Epithelial cell of prostate (primary cell): ENCODE measurements at places on chromosomes 1 and 21.

- no peak for DNase-seq
Measured at GRCh38 chr1:47758341-47759250, 238.6 kb downstream of the TRABD2B start.

DNA sequence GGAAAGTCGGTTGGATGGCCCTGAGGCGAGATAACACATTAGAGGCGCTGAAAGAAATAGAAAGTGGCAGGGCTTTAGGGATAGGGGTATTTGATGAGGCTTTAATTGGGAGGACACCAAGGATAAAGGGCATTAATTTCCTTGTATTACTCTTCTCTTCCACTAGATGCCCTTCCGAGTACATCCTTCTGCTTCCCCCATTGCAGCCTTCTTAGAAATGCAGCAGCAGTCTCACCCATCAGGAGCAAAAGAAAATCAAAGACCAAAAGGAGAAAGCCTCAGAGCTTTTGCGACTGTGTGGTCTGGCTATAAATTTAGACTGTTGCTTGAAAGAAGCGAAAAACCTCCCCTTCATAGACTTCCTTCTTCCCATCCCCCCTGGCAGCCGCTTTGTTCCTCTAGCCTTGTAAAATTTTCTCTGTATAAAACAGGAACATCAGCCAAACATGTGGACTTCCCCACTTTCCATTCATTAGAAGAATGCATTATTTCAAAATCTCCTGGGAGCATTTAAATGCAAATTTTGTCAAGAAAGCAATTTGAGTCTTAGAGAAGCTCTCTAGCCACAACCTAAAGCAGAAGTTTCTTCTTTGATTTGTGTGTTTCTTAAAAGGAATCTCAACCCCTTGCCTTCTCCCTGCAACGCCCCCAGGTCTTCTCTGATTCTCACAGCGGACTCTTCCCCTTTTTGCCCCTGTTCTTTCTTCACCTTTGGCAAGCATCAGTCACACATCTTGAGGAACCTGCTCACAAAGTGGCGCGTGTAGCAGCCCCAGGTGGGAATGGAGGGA is 76.6 kb downstream of the NDUFS5 start:
- no peak for DNase-seq

- no peak for DNase-seq
Measured at GRCh38 chr1:117802531-117803257, 126.7 kb downstream of the GDAP2 start.

DNA sequence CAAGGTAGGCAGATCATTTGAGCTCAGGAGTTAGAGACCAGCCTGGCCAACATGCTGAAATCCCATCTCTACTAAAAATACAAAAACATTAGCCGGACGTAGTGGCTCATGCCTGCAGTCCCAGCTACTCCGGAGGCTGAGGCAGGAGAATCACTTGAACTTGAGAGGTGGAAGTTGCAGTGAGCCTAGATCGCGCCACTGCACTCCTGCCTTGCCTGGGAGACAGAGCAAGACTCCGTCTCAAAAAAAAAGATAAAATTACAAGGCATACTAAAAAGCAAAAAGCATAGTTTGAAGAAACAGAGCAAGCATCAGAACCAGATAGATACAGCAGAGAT is 61.2 kb upstream of the CDC42BPA start:
- no peak for DNase-seq

- DNase-seq: no peak
Measured at GRCh38 chr1:167880580-167881021, 33.3 kb downstream of the ADCY10 start.

GRCh38 chr21:37710546-37711285 is 205.5 kb downstream of the KCNJ6 start:
- no peak for DNase-seq

DNA sequence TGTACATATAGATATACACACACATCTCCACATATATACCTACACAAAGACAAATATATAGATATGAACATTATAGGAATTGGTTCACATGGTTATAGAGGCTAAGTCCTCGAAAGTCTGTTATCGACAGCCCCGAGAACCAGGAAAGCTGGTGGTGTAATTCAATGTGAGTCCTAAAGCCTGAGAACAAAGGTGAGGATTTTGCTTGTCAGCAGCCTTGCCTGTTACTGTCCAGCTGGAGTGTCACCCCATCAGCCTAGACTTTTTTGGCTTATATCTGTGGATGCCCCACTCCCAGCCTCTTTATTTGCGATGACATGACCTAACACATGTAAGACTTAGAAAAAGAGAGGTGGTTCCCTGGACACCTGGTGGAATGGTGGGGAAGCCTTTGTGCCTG is 97.0 kb downstream of the GIPC2 start:
- DNase-seq: no peak

DNA sequence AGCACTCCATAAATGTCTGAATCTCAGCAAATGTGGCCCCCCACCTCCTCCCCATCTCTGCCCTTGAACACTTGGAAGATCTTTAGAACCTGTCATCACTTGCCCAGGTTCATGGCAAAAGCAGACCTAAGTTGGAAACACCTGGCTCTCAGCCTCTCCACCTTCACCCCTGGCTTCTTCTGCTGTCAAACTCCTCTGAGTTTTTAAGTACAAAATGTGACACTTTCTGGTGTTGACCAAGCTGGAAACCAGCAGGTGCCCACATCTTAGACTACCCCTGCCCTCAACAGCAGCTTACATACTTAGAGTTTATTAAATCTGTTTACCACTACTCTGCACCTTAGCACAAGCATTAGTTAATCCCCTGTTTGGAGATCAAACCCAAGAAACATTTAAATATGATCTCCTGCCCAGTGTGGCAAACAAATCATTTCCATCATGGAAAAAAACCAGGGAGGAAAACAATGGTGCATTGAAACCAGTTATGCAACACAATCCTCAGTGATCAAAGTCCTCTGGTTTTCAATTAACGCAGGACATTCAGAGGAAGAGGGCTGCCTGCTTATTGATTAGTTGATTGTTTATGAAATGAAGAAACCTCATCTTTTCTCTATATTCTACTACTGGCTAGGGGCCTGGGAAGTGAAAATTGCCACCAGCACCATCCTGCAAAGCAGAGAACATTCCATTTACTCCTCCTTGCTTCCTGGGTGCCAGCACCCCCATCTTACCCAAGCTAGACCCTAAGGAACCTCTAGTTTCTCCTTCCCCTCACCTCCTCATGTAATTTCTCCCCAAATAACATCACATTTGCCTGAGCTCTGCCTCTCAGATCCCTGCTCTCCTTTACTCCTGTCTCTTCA is 139.4 kb upstream of the RAB4A start:
- no peak for DNase-seq

DNA sequence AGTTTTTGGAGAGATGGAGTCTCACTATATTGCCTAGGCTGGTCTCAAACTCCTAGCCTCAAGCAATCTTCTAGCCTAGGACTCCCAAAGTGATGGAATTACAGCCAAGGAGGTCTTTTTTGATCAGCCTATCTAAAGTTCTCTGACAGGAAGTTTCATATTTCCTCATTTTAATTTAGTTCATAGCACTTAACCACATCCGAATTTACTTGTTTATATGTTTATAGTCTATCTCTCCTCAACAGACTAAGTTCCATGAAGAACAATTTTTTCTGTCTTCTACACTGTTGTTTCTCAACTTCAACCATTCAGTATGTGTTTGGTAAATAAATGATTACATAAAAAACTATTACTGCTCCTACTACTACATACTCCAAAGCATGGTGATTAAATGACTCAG is 47.9 kb downstream of the GON4L start:
- DNase-seq: no peak

- no peak for DNase-seq
Measured at GRCh38 chr21:31731056-31731856, 662 bp downstream of the SCAF4 start.

GRCh38 chr1:232826318-232826717 is 21.1 kb downstream of the MAP10 start:
- DNase-seq: no peak

- DNase-seq: no peak
Measured at GRCh38 chr21:44000360-44000759, 11.7 kb upstream of the TRAPPC10 start.

DNA sequence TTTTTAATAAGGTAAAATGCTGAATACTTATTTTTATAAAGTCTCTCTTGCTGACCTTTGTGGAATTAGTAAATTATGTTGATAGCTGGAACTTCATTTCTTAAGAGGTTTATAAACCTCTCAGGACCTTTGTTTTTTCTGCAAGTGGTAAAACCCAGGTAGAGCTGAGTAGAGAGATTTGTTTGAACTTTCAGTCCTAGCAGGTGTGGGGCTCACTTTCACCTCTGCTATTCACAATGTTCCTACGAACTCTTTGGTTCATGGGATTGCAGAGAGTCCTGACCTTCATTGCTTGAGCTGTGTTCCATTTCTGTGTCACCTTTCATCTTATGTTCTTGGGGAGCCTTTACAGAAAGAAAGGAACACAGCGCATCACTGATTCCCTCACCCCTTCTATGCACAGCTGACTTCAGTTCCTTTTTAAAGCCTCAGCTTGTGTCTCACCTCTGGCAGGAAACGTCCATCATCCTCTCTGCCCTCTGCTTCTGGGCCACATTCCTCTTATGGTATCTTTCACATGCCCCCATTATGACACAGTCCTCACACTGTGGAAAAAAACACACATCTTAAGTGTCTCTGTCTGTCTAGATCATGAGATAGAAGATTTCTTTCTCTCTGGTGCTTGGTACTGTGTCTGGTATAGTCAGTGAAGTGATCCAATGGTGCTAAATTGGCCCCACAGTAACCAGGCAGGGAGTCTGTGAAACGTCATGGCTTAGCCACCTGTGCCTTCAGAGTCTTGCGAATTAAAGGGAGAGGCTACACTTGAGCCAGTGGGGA is 262.5 kb upstream of the B3GALT2 start:
- no peak for DNase-seq

- DNase-seq: no peak
Measured at GRCh38 chr1:27513528-27513927, 23.6 kb upstream of the WASF2 start.

DNA sequence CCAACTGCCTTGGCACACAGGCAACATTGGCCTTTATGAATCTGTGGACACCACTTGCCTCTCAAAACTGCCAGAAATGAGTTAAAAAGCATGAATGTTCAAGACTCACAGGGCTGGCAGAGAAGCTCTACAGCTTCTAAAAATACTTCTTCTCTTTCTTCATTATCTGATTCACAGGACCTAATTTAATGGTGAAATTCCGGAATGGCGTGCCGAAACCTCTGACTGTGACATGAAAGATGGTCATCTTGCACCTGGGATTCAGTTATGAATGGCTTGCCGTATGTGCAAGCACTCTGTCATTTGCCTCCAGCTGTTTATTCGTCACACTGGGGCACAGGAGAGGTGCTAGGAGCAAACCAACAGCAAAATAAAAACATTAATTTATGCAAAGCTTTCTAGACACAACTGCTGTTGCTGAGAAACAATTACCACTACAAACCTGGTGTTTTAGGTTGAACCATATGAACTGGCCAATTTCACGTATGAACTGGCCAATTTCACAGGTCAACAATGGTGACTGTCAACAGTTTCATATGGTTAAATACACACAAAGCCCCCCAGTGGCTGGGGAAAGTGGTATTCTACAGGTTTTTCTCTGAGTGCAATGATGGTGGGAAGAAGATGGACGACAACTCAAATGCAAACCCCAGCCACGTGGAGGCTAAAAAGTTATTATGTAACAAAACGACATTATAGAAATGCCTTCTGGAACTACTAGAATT is 648.3 kb downstream of the KIF26B start:
- DNase-seq: no peak

DNA sequence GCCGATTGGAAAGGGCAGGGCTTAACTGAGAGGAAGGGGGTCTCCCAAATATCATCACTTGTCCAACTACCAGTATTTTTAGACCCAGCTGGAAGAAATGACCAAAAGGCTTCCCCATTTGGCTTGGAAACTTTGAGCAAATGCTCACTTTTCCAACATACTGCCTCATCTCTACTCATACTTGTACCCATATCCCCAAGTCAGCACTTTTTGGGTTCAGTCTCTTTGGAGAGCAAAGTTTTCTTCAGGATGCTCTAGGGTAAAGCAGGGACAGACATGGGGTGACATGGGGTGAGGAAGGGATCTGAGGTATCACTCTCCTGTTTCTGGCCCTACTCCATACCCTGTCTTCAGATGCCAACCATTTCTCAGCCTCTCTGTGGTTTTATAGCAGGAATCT is 27.2 kb downstream of the LRRN2 start:
- no peak for DNase-seq
